NCI-H1048 (cell line): ENCODE measurements at places on chromosomes 7 and 10.

DNA sequence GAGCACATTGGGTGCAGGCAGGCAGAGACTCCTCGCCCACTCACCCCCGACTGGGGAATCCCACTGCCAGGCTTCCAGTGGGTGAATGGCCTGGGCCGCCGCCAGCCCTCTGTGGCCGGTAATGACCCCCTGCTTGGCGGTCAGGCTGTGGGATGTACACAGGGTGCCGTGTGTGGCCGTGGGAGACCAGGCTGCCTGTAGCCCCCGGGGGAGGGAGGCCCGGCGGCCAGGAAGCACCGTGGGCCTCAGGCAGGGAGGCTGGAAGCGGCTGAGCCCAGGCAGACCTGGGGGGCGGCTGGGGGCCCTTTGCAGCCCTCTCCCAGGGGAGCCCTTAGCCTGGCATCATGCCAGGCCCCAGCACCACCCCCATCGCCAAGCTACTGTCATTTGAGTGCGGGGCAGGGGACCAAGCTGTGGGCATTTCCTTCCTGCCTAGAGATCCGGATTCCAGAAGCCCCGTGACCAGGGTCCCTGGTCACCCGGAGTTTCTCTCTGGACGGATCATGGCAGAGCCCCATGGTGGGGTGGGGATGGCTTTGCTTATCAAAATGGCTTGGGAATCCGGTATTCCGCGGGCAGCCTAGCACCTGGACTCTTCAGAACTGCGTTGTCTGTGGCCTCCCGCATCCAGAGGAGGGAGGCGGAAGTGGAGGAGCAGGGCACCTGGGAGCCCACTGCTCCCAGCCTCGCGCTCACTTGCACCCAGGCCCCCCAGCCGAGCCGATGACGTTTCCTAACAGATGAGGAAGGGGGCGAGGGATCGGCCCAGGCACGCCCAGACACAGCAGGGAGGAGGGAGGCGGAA, 1.1 kb downstream of the TTYH3 start:
- no peak for DNase-seq

- DNase-seq: no peak
Observed at GRCh38 chr10:103854686-103855391, 537 bp downstream of the SH3PXD2A start.

DNA sequence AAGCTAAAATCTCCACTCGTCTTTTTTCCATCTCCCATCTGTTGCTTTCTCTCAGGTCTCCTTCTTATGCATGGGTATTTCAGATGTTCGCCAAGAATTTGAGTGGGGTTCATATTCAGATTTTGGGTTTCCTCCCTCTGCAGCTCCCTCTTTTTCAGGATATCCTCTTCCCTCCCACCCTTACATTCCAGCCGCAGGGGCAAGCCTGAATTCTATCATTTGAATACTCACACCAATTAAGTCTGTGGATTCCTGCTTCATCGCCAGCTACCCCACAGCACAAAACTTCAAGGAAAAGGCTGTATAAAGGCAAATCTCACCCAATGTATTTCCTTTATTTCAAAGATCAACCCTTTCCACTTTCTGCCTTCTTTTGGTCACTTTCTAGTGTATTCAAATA, 41.6 kb upstream of the FOXI2 start:
- DNase-seq: no peak

GRCh38 chr10:128898133-128898915, 568.7 kb upstream of the MGMT start:
- DNase-seq: no peak

- no peak for DNase-seq
Observed at GRCh38 chr7:19026888-19027287, 90.5 kb downstream of the TWIST1 start.

GRCh38 chr10:82190432-82191260, 315.7 kb downstream of the NRG3 start:
- DNase-seq: no peak

- no peak for DNase-seq
Observed at GRCh38 chr7:129572205-129572604, 39.3 kb upstream of the NRF1 start.

DNA sequence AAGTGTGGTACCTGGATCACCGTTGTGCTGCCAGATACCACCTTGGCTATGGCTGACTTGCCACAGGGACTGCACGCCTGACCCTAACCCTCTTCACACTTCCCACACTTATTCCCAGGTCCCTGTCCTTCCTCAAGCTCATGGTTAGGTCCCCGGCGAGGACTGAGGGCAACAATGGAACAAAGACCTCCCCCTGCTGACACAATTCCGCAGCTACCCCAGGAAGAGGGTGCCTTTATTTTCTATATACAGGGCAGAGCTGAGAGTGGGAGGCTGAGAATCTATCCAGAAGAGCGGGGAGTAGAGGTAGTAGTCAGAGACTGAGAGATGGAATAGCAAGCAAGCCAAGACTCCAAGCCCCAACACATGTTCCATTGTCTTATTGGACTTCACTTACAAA, 118.1 kb upstream of the SEM1 start:
- no peak for DNase-seq

- DNase-seq: no peak
Observed at GRCh38 chr7:116842371-116842770, 20.0 kb upstream of the CAPZA2 start.

DNA sequence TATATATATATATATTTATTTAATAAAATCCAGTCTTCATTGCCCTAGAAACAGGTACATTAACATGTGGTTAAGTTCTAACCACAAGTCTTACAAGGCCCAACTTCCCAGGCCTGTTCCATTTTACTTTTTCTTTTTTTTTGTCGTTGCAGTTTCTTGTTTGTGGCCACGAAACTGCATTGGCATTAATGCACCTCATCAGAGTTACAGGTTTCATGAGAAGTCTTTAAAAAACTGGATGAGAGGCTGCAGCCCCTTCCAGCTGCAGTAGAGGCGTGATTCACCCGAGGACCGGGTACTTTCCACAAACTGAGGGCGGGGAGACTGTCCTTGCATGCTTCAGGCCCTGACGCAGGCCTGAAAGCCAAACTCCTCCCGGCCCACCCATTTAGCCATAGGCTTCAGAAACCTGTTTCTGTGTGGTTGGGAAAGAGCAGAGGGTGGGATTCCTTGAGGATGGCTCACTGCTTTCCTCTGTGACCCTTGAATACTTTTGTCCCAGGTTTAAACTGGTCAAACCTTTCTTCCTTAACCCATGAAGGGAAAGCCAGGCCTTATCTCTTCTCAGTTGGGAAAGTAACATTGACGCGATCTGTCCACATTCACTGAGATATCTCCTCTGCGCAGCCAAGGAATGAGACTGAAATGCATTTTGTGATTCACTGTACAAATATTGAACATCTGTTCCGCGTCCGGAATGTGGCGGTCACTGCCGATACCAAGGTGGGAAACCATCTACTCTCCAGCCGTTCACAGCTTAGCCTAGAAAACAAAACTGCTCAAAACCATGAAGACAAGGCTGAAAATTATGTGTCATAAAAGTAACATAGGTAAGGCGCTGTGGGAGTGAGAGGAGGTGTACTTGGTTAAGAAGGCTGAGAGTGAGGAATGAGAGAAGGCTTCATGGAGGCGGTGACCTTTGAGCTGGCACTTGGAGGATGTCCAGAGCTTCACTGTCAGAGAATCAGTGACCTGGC, 311.7 kb downstream of the GATA3 start:
- DNase-seq: no peak

- no peak for DNase-seq
Observed at GRCh38 chr7:24464861-24465260, 108.4 kb upstream of the PALS2 start.

GRCh38 chr10:79196470-79197461, 128.0 kb downstream of the ZMIZ1 start:
- no peak for DNase-seq

GRCh38 chr10:9926003-9926402, 1091.7 kb upstream of the CELF2 start:
- DNase-seq: no peak

GRCh38 chr10:8146650-8147049, 92.2 kb downstream of the GATA3 start:
- DNase-seq: no peak

GRCh38 chr7:15567652-15568051, 5.8 kb upstream of the AGMO start:
- DNase-seq: no peak

- DNase-seq: peak; percentile 39
Observed at GRCh38 chr10:34721208-34721840, 93.8 kb downstream of the PARD3 start.

DNA sequence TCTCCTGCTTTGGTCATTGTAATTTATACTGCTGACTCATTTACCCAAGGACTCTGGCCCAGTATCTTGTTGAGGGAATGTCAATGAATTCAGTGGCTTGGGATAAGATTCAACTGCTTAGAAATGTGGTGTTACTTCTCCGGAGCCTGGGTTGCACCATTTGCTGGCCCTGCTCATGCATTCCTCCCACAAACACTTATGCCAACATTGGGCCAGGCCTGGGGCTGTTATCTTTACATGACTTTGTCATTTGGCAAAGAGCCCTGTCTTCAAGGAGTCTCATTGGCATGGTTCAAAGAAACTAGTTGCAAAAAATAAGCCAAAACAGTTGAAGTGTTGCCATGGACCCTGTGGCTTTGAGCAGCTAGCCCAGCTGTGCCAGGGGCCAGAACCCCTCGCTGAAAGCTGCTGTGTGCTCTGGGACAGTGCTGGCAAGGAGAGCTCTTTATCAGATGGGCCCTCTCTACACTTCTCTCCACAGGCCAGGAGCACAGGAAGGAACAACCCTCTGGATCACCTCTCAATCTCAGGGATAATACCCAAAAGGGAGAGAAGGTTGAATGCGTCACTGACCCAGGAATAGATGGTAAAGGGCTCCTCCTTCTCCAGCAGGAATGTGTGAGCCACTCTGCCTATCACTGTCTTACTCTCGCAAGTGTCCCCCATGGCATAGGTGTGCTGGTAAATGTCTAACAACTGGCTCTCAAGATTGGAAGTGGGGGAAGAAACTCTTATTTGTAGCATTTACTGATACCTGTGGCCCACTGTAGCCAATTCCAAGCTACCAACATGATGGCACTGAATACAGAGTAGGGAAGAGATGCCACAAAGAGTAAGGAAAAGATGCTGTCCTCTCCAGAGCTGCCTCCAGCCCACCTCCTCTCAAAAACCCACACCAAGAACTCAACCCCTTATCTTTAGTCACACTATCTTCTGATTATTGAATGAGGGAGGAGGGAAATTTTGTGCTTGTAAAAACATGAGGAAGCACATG, 23.5 kb upstream of the PDE1C start:
- no peak for DNase-seq

- no peak for DNase-seq
Observed at GRCh38 chr7:51067258-51067657, 249.4 kb downstream of the COBL start.

DNA sequence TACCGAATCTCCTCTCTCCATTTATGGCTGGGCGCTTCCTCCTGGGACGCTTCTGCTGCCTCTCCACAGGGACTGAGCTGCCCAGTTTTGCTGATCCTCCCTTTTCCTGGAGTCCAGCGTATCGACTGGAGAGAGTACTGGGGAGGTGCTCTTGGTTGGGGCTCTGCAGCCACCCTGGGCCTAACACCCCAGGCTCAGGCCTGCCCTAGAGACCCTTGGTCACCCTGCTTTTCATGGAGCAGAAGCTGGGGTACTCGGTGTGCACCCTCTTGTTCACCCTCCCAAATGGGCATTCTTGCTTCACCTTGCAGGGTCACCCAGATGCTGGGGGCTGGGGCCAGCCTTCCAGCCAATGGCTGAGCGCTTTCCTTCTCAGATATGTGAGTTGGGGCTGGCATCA, 88.8 kb upstream of the RET start:
- DNase-seq: no peak

GRCh38 chr10:101961591-101962498, 94.1 kb downstream of the ARMH3 start:
- no peak for DNase-seq

DNA sequence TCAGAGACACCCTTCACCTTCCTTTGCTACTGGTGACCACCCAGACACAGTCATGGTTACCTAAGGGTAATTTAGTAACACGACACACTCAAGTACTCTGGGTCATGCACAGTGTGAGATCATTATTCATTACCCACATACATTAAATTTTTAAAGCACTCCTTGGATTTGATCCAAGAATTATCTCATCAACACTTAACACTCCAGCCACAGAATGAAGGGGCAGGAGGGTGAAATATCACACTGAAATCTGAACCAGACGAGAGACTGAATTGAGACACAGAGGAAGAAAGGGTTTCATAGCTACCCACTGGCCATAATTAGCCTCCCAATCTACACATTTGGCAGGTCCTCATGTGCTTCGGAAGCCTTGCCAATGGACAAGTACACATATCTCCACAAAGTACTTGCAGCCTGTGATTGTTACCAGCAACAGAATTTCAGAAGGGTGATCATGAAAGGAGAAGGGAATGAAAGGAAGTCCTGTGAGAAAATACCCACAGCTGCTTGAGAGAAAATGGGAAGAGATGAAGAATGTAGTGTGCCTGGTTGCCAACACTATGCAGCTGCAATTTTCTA, 189.3 kb downstream of the POLR1F start:
- no peak for DNase-seq

DNA sequence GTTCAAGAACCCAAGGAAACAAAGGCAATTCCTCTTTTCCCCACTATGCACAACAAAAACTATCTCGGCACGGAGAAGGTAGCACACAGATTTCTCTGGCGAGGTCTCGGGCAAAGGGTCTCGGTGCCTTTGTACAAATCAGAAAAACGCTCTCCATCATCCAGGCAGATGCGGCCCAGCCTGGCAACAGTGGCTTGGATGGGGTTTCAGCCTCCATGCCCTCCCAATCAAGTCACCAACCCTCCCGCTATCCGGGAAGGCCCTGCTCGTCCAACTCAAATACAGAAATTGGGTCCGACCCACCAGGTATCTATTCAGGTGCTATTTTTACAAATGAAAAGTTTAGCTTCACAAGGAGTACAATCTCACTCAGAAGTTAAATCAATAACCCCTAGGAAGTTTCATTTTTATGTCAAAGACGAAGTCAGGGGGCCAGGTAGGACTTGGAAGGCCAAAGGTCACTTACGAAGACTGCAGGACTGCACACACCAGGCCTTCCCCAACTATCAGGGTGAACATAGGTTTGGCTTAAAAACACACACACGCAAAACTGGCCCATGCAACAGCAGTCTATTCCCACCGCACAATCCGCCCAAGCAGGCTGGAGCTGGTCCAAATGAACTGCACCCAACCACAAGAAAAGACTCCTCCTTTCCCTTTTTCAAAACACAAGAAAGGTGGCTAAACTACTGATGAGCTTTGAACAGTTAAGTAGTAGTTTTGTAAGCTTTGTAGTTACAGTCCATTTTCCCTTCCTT, 43.0 kb downstream of the GNA12 start:
- no peak for DNase-seq

DNA sequence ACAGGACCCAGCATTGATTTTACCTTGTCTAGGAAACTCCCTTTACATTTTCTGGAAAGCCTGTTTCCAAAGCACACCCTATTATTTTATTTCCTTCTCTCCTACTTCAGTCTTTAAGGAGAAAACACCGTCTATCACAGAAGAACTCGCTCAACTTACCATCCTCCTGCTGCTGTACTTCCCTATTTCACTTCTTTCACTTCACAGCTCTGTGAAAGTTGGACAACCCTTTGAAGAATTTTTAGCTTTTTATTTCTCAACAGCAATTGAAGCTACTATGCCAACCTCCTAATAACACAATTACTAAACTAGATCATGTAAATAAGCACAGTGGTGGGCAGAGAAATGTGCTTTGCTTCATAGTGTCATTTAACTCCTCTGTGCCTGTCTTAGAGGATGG, 166.5 kb downstream of the TFEC start:
- DNase-seq: no peak

- no peak for DNase-seq
Observed at GRCh38 chr10:74121368-74121767, 29.3 kb downstream of the AP3M1 start.
